ENCODE measurements at places on chromosomes 7 and 10. TPM values are rescaled to one million over a fixed set of nuclear protein-coding genes. Genes with fewer than 3 reads are reported as not detected.

- H3K27ac ChIP-seq: no peak overlapping the region
- no peaks in the 10 kb centered on the region for H3K36me3 ChIP-seq
- H3K27me3 ChIP-seq: no peaks in the 10 kb centered on the region
- no peak for DNase-seq
- H3K4me3 ChIP-seq: no peak overlapping the region
Observed at GRCh38 chr7:3493499-3493898, 192.4 kb downstream of the SDK1 start.

The PIP gene
- not detected for total RNA-seq

DNA sequence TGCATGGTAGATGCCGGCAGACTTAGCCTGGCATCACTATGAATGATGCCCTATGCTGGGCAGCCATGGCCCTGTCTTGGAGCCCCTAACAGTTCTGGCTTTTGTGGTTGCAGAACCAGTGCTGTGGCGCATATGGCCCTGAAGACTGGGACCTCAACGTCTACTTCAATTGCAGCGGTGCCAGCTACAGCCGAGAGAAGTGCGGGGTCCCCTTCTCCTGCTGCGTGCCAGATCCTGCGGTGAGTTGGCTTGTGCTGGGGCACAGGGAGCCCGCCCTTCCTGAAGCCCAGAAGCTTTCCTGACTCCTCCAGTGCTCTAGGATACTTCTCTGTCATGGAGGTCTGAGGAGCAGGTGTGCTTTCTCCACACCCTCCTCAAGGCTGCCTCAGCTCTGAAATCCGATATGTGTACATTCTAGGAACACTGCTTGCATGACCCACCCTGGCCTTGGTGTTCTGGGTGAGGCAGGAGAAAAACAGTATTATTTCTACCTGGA lies 25.6 kb upstream of the SH2D4B start:
- peaks cover 92% of the 10 kb centered on the region for H3K36me3 ChIP-seq
- H3K4me3 ChIP-seq: no peak overlapping the region
- no peak for DNase-seq
- no peaks in the 10 kb centered on the region for H3K27me3 ChIP-seq
- H3K4me1 ChIP-seq: peaks cover 3% of the 10 kb centered on the region

The OR2A12 gene
- total RNA-seq: not detected

DNA sequence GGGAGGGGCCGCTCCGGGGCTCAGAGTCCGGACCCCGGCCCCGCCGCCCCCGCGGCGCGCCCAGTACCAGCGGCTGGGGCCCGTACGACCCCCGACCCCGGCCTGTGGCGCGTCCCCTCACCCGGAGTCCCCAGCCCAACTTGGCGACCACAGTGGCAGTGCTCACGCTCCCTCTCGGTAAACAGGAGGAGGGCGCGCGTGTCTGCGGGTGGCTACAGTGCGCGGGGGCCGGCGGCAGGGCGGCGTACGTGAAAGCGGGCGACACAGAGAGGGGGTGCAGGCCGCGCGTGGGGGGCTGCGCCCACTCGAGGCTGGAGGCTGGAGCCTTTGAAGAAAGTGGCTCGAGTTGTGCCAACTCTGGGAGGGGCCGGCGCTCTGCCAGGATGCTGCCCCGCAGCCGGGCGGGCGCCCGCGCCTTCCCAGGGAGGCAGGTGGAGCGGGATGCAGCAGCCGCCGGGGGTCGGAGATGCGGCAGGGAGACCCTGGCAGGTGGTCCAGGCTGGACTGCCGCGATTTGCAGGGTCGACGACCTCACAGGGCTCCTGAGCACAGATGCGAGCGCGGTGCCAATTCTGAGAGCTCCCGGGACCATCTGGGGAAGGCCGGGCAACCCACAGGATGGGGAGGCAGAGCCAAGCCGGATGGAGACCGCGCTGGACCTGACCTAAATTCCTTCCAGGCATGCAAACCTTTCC lies 655 bp downstream of the PTPRE start:
- no peak overlapping the region for H3K27ac ChIP-seq
- H3K36me3 ChIP-seq: no peaks in the 10 kb centered on the region
- no peaks in the 10 kb centered on the region for H3K4me1 ChIP-seq

Data from endodermal cell (in vitro differentiated cells).